Esophagus squamous epithelium (tissue), 5 donors: ENCODE measurements at places on chromosomes 3 and 15.

DNA sequence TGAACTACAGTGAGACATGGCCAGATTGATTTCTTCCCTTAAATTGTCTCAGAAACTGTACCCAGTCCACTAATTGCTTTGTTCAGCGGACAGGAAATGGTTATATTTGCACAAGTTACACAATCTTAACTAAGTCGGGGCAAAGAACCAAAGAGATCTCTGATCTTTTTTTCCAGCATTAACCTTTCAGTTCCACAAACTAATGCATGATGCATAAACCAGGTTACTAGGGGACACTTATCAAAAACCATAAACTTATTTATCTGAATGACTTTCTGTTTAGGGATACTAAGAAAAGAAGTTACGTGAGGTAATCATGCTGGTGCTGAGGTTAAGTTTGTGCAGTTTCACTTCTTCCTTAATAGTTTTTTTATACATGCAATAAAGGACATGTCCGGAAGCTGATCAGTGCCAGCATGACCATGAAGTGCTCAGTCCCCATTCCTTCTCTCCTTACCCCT lies 22.4 kb downstream of the FNDC3B start:
- no peak for DNase-seq

DNA sequence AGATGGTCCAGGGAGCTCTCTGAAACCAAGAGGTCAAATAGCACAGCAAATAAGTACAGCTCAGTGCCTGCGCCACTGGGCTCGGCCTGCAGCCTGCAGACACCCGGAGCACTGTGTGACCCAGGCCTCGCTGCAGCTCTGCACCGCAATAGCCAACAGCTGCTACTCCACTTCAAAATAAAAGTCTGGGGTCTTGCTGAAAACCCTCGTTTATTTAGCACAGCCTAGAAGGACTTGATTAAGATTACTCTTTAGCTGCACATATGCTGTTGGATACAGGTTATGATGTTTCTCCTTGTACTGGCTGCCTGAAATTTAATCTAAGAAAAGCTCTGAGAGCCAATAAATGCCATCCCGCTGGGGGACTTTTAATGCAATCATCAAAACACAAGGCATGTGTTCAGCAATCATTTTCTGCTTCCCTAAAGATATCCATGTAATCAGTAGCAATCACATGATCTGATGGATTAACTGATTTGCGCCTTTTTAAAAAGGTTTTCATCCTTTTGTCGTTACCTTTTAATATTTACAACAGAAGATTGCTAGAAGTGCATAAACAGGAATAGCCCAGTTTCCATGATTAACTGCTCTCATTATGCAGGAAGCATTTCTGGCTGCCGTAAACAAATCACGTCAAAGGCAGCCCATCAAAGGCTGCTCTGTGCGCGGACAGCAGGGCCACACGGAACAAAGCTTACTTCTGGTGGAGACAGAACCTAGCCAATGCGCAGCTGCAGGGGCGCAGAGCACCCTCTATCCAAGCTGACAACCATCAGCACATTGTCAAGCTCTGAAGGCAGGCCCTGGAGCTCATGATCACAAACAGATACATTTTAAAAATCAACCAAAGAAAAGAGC lies 58.8 kb downstream of the CLASP2 start:
- no peak for DNase-seq

DNA sequence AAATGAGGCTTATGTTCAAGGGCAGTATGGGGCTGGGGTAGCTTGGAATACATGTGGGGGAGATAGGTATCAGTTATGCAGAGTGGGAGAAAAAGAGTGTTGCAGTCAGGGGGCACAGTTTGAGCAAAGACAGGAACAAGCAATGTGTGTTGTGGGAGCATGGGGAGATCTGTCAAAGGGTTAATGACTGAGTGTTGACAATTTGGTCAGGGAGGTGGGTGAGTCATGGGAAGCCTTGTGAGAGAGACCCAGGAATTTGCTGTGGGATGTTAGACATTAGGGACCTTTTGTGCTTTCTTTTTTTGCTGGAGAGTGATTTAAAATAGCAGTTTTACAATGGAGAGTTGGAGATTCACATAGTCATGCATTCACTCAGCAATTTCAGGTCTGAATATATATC lies 221.6 kb upstream of the NR2E3 start:
- no peak for DNase-seq

DNA sequence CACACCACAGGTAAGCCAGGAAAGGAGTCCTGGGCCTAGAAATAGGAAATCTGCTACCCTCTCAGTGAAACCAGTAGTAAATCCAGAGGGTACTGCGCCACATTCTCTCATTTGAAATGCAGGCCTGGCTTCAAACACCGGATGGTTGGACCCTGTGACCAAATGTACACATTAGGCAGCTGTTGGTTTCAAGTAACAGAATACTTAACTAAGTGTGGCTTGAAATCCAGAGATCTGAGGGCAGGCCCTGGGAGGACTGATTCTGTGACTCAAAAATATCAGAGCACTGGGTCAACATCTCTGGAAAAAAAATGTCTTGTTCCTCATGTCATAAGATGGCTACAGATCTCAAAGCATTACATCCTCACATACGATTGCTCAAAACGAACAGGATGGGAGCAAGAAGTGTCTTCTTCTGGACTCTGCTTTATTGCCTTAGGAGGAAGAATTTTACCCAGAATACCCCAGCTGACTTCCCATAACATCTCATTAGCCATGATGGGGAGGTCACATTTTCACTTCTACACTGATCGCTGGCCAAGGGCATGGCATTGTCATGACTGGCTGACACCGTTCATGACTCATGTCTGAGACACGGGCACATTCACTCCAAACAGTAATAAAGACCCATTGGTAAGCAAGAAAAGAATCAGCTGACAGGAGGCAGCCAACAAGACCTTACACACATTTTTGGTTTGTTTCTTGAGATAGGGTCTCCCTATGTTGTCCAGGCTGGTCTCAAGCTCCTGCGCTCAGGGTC lies 166.0 kb downstream of the ARRDC4 start:
- DNase-seq: no peak

DNA sequence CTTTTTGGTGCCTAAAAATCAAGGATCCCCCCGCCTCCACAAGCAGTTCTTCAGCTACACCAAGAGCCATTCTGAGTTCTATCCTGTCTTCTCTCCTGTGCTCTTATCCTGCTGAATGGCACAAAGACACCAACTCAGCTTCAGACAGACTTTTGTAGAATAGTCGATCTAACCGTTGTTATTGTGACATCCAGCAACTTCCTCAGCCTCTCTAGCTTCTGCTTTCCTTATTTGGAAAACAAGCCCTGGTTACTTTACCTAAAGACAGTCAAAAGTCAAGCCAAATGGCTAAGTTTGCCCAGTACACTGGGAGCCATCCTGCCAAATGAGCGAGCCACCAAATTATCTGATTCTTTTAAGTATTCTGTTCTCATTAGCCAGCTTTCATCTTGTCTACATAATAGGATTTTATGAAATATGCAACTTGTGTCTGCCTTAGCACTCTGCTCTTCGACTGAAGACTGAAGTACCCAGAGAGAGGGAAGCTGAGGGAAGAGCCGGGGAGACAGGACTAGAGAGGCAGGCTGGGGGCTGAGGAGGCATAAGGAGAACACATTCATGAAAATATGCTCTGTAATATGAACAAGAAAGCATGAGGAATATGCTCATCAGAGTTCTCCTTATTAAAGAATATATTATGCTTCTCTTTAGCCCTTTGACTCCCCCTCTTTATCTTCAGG lies 35.1 kb downstream of the LYZL4 start:
- DNase-seq: no peak

- no peak for DNase-seq
These were observed 234.4 kb downstream of the SHQ1 start for GRCh38 chr3:72613871-72614270.

DNA sequence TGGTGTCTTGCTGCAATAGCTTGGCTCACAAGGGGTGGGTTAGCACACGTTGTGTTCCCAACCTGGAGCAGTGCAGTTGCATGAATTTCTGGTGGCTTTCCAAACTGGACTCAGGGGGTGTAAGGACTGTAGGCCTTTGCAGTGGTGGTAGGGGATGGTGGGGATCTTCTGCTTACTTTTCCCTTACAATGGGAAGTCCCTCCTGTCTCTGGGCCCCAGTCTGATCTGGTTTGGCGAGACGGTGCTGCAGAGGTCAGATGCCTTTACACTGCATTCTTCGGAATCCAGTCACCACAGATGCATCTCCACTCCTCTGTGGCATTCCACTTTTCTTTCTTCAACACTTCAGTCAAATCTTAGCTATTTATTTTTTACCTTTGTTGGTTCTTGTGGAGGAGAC lies 132.1 kb downstream of the DOCK3 start:
- no peak for DNase-seq

- no peak for DNase-seq
These were observed 292.1 kb downstream of the FGF12 start for GRCh38 chr3:192435241-192435640.

DNA sequence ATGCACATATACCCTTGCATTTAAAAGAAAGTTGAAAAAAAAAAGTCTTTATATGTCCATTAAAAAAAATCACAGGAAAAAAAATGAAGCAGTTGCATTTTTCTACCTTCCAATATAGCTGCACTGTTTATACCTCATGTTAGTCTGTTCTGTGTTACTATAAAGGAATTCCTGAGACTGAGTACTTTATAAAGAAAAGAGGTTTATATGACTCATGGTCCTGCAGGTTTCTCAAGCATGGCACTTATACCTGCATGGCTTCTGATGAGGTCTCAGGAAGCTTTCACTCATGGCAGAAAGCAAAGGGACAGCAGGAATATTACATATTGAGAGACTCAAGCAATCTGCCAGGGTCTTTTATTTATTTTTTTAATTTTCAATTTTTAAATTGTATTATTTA lies 277.2 kb upstream of the BCHE start:
- DNase-seq: no peak

- DNase-seq: no peak
These were observed at the start of gene ZNF662 for GRCh38 chr3:42906070-42906847. Gene ZNF662, plus strand, starts transcription at chr3:42906142. Its CDS starts 1,973 bp downstream, at chr3:42908115.

DNA sequence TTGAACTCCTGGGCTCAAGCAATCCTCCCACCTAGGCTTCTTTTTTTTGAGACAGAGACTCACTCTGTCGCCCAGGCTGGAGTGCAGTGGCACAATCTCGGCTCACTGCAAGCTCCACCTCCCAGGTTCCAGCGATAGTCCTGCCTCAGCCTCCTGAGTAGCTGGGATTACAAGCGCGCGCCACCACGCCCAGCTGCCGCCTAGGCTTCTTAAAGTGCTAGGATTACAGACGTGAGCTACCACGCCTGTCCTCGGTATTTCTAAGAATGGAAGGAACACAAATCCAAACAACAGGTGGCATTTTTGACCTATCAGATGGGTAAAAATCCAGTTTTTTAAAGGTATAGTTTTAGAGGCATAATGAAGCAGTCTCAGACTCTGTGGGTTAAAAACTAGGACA lies 113.8 kb downstream of the ANP32A start:
- DNase-seq: no peak

DNA sequence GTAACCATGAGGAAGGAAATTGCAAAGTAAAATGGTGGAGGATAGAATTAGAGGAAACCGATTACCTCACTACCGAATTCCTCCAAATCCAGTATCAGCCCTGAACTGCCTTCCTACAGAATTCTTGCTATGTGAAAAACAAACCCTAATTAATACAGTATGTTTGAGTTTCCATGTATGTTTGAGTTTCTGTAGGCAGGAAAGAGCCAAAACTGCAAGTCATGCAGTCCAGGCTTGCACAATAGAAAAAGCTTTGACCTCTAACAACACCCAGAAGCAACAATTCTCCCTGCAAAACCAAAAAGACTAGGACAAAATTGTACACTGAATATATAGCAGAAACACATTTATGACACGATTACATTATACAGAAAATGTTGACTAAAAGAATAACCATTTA lies 614.8 kb downstream of the DIPK2A start:
- no peak for DNase-seq

DNA sequence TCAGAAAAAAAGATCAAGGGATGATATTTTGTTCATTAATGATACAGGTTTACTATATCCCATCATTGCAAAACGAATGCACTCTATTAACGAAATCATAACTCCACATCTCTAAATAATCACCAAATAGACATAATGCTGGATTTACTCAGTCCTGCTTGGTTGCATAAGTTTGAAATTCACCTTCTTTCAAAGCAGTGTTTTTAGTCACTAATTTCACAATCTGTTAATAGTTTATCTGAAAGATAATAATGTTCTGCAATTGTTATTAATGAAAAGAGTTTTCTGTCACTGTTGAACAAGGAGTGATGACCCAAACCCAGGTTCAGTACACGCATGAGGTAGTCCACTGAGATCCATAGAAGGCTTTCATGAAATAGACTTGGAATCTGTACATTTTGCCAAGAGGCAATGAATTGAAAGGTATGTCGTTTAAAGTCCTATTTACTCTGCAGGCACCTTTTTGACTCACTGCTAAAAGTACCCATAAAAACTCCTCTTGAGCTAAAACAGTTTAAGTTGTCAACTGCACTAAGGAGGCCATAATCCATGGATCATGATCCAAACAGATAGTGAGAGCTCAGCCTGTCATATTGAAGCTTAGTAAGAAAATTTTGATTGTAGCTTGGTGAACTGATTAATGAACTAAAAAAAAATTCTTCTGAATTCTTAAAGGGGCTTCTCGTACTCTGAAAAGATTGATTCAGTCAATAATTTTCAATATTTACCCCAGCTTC lies 75.6 kb upstream of the MBNL1 start:
- no peak for DNase-seq

GRCh38 chr15:42707873-42708544 lies 28.9 kb downstream of the CDAN1 start:
- no peak for DNase-seq

- DNase-seq: no peak
These were observed 5.5 kb downstream of the AP2M1 start for GRCh38 chr3:184180165-184180564.

DNA sequence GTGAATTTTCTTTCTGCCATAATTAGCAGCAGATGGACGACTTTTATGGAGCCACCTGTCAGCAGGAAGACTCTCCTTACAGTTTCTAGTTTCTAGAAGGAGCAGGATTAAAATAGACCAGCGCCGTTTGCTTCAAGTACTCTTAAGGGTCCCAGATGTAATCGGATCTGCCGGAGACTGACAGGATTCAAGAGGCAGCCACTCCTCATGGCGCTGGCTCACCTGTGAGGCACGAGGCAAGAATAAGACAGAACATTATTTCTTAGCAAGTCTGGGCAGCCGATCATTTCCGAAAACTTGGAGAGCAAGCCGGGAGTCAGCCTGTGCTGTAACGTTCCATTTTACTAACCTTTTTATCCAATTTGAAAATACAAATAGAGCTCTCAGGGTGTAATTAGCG lies 410.4 kb upstream of the RORA start:
- DNase-seq: no peak

DNA sequence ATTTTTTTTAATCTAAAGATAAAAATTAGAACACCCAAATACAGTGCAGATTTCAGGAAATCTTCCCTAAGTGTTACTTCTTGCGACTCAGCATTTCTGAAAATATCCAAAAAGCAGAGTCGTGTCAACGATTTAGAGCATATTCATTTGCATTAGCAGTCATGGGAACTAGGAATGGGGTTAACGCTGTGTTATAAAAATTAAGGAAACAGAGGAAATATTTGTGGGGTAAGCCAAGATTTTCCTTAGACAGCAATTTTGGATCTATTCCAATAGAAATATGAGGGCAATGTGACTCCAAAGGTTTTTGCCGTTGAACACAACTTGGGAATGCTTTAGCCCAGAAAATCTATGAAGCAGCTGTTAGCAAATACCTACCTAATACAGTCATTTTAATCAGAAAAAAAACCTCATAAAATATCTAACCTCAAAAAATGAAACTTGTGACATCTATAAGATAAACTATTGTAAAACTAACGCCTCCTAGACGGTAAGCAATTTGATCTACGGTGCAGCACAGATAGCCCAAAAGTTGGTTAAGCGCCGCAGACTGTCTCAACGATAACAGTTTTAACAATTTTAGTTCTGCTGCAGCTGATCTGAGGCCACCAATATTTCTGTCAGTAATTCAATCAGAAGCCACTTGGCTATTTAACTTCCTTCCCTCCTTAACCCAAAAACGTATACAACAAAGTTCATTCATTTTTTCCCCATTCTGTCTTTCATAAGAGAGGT lies 5.8 kb upstream of the ATP11B start:
- DNase-seq: no peak
